GM12864 (cell line): ENCODE measurements at places on chromosomes 7 and 10.

DNA sequence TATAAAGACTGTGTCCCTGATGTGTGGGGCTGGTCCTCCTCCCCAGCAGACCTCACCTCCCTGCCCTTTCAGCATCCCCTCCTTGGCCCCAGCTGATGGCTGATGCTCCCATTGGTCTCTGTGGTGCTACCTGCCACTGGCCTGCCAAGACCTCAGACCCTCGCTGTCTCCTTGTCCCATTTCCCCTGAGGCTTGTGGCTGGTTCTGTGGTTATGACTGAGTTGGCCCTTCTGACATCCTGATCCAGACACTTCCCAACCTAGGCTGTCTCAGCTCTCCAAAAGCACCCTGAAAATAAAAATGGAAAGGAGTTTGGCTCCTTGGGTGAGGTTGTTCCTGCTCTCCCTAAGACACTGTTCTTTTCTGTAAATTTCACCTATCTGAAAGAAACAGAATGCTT lies 214.2 kb downstream of the RPS24 start:
- DNase-seq = no peak

- no peak for DNase-seq
Measured at GRCh38 chr7:116139807-116140206, 70.5 kb upstream of the TES start.

DNA sequence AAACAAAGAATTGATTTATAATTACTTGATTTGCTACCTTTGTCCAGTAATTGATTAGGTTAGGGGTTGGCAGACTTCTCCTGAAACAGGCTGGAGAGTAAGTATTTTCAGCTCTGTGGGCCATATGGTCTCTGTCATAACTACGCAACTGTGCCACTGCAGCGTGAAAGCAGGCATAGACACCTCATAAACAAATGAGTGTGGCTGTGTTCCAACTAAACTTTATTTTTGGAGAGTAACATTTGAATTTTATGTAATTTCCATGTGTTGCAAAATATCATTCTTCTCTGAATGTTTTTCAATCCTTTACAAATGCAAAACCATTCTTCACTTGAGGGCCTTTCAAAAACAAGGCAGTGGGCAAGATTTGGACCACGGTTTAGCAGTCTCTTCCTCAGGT lies 76.9 kb downstream of the GALNT17 start:
- no peak for DNase-seq

GRCh38 chr7:89183712-89184111 lies 388.2 kb upstream of the TEX47 start:
- no peak for DNase-seq

DNA sequence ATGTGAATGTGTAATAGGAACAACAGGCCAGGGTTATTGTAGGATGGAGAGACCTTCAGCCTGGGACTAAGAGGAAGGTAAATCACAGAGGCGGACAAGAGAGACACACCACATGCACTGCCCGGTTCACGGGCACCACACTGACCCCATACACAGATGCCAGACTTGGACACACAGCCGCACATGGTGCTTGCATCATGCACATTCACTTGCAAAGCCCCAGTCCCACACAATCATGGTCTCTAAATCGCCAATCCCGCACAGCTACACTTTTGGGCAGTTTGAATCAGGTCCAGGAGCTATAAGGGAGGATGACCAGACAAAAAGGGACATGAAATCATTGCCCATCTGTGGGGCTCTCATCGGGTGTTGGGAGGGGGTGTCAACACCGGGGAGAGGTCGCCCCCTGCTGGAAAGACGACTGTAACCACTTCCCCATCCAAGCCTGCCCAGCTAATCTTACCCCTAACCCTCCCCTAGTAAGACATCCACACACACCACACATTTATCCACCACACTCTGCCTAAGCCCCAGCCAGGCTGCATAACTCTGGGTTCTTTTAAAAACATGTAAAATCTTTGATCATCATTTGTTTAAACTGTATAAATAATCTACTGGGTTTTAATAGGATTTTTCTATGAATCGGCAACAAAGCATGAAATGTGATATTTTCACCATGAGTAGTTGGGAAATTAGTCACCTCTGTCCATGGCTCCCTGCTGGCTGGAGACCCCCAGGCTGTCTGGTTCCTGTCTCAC lies 40.5 kb upstream of the SLF2 start:
- no peak for DNase-seq

DNA sequence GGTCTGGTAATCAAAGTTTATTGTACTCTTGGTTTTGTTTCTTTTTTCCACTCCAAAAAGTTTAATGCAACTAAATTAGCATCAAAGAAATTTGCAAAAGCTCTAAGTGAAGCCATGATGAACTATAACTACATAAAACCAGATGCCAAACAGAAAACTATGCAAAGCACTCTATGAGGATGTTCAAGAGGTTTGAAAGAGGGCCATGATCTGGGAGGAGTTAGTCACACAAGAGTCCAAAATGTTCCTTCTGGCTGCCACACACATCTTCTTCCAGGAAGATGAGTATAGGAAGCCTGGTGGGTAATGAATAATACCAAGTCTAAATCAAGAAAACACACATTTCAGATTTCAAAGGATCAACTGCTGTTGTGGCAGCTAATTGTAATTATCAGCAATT lies 28.4 kb downstream of the GLI3 start:
- DNase-seq = no peak

DNA sequence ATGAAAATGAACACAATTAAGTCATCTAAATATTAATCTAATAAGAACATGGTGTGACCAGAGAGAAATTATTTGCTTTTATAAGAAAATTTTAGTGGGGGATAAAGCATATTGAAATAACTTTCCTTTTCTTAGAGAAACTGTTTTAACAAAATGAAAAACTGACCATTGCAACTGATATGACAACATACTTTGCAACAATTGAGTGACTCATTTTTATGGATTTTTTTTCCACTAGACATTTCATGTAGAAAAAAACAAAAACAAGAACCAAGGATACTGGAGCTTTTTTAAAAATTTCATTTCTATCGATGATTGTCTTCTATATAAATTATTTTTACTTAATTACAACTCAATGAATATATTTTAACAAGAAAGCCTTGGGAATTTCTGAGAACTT lies 90.0 kb downstream of the C1GALT1 start:
- no peak for DNase-seq

DNA sequence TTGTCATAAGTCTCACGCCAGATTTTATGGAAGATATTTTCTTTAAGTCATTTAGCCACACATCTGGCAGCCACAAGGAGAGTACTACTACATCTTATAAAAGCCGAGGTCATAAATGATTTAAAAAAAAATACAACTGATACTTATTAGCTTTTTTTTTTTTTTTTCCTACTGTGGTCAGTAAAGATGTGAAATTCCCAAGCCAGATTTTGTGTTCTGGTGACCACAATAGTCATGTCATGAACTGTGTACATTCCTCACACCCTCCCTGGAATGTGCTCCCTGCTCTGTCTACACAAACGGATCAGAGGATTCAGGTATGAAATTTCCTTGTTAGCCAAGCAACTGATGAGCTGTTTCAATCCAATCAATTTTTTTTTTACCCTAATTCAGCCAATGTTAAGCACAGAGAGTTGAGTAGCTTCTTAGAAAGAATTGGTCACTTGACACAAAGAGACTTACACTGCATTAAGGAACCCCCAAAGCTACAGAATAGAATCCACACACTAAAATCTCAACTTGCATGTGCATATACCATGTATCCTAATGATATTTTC lies 54.7 kb downstream of the CHRM2 start:
- no peak for DNase-seq

- no peak for DNase-seq
Measured at GRCh38 chr7:158311791-158312190, 275.8 kb downstream of the PTPRN2 start.

- no peak for DNase-seq
Measured at GRCh38 chr7:11548532-11548931, 283.5 kb downstream of the THSD7A start.

GRCh38 chr7:51307651-51308210 lies 8.9 kb downstream of the COBL start:
- DNase-seq = no peak

GRCh38 chr10:61974601-61975390 lies 73.3 kb downstream of the ARID5B start:
- no peak for DNase-seq

- DNase-seq = no peak
Measured at GRCh38 chr7:152137476-152138025, 112.1 kb downstream of the GALNT11 start.

DNA sequence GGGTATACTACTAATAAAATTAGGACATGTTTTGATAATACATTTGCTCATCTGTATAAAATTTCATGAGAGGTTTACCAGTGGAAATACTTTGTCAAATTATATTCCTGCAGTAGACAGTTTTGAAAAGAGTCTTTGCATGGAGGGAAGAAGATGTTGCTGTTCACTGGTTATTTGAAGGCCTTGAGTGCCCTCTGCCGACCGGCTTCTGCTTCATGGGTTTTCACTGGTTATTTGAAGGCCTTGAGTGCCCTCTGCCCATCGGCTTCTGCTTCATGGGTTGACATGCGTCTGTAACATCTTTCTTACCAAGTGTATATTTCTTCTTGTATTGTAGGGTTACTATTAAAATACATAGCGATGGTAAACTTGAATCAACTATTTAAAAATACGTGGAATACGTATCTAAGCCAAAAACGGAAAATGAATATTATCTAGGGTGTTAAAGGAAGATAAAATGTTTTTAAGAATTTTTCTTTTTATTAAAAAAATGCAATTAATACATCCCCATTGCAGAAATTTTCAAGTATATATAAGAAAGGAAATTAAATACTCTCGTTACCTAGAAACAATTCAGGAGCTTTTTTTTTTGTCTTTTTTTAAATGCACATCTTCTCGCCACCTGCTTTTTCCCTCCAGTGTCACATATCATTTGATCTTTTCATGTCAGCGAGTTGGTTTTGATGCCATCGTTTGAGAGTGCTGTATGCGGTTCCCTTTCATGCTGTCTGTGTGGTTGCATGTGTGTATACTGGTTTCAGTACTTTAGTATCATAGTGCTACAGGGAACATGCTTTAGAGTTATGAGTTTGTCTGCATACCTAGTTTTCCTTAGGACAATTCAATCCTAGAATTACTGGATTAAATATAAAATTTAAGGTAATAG lies 73.4 kb downstream of the SHH start:
- DNase-seq = peak; percentile 74

- no peak for DNase-seq
Measured at GRCh38 chr7:158765020-158765419, 60.4 kb upstream of the NCAPG2 start.

DNA sequence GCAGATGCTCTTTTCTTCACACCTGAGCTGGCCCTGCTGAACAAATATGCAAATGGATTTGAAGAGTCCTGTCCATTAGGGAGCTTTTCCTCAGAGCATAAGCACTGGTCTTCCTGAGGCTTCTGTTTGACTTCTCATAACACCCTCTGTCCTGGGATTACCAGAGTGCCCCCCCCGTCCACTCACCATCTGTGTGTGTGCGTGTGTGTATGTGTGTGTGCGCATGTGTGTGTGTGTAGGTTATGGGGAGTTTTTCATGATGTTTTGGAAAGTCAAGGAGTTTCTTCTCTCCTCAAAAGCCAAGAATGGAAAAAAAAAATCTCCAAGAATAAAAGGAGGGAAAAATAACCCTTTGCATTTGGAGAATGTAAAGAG lies 57.7 kb upstream of the COMTD1 start:
- no peak for DNase-seq

DNA sequence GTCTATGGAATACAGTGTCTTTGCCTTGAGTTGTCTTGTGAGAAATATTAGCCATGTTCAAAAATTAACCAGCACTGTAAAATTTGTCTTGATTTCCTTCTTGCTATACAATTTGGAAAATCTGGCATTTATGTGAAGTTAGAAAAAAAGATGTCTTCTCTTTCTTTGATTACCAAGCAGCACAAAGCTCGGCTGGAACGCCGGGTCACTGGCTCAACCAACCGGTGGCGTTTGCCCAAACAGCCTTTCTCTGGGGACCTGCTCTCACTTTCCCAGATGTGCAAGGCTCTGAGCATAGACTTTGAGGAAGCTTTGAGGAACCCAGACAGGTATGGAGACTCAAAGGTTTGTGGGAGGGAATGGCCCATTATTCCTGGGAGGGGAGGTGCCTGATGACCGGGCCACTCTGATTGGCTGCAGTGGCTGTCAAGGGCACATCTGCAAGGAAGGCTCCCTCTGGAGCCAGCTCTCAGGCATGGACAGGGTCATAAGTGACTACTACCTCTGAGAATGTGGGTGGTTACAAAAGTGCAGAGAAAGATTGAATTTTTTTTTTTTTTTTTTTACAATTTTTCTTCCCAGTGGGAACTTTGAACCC lies 5.6 kb downstream of the BTBD16 start:
- no peak for DNase-seq

- no peak for DNase-seq
Measured at GRCh38 chr7:142796501-142797390, 26.0 kb downstream of the PRSS2 start.

DNA sequence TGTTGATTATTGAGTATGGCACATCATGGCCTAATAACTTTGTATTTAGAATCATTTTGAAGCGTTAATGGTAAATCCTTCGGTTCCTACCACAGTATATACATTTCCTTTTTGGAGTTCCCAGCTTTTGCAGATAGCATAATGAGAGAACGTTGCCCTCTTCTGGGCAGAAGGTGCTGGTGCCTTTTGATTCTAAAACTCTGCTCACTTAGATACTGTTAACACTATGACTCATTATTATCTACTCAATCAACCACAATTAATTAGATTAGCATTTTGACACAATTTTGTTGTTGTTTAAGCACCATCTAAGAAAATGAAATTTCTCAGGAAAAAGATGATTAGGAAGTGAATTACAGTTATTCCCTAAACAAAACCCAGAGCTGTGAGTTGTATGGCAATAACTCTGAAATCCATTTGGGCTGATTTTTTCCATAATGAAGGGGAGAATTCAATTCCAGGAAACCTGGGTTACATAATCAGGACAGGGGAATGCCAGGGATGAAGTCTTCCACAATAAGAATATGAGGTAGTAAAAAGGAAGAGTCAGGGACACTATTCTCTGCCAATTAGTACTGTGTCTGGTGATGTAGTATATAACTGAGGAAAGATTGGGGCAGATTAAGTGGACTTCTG lies 11.5 kb upstream of the DLD start:
- no peak for DNase-seq

GRCh38 chr7:873367-874002 lies 2.9 kb upstream of the GET4 start:
- peak; percentile 49 for DNase-seq

GRCh38 chr7:90412458-90413184 lies 9.4 kb downstream of the CLDN12 start:
- no peak for DNase-seq

DNA sequence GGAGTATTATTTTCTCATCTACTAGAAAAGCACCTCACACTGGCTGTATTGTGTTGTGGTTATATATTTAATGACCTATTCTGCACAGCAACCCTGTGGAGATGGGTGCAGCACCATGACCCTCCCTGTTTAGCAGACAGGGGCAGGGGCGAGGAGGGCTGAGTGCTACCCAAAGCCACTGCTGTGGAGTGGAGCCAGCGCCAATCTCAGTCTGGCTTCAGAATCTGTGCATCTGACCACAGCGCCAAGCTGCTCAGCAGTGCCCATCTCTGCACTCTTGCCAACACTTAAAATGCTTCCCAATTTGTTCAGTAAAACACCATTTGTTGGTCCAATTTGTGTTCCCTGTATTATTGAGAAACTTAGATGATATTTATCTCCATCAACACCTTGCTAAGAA lies 239.1 kb downstream of the ZMYND11 start:
- DNase-seq = no peak

- no peak for DNase-seq
Measured at GRCh38 chr10:70399177-70399576, 4.8 kb upstream of the EIF4EBP2 start.

- no peak for DNase-seq
Measured at GRCh38 chr7:92156990-92157389, 22.0 kb downstream of the LRRD1 start.

GRCh38 chr10:91745090-91745831 lies 53.0 kb upstream of the TNKS2 start:
- no peak for DNase-seq
